ENCODE measurements at places on chromosomes 11 and 22.

DNA sequence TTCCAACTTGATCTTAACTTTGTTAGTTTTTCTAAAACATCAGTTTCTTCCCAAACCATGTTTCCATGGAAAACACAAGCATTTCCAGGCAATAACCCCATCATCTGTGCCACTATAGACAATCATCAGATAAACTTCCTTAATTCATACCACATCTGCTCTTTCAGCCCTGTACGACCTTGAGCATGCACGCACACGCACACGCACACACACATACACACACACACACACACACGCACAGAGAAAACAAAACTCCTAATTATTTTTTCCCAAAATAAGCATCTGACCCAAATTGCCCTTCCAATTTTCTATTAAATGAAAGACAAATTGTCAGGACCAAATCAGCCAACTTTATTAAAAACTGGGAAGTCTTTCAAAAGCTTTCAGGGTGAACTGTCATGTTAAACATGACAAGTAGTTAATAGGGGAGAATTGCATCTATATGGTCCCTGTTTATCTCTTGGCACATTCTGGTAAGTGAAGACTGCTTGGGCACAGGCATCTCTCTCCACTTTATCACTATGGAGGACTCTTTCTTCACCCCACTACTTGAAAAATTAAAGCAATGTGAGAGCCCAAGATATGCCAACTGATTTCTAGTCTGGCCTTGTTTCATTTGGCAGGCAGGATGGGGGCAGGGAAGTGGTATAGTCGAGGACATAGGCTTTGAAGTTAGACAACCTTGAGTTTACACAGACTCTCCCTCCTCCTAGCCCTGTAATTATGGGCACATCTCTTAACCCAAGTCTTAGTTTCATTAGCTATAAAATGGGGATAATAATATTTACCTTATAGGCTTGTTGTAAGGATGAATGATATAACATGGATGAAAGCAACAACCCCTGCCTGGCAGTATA, 15.1 kb downstream of the ADM start:
- DNase-seq = no peak

DNA sequence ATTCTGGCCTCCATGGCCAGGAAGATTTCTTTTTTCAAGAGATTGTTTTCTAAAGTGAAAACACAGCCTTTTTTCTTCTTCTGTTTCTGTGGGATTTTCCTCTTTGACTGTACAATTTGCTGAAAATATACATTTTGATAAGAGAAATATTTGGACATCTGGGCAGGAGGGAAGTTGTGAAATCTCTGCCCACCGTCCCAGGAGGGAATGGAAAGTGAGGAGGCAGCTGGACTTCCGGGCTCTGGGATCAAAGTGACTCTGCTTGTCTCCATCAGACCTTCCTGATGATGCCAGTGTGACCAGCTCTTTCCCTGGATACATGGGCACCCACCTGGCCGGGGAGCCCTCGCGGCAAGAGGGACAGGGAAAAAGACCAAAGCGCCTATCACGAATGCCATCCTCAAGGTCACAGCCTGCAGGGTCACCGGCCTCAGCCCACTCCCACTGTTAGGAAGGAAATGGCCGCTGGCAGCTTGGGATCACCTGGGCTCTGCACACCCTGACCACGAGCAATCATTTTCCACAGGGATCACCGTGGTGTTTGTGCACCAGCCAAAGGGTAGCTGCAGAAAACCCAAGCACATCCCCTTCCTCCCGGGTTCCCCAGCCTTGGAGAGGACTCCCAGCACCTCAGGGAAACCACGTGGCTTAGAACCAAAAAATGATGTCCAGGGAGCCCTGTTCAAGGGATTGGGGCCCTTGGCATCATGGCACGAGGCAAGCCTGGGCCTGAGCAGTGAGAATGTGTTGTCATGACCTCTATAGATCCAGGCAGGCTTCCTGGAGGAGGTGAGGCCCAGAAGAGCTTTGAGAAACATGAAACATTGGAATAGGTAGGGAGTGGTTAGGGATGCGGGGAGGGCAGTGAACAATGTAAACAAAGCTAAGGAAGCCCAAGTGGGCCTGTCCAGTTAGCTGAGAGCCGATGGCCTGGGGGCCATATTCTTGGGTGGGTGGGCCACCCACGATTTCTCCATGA, 29.1 kb upstream of the CCND1 start:
- no peak for DNase-seq

DNA sequence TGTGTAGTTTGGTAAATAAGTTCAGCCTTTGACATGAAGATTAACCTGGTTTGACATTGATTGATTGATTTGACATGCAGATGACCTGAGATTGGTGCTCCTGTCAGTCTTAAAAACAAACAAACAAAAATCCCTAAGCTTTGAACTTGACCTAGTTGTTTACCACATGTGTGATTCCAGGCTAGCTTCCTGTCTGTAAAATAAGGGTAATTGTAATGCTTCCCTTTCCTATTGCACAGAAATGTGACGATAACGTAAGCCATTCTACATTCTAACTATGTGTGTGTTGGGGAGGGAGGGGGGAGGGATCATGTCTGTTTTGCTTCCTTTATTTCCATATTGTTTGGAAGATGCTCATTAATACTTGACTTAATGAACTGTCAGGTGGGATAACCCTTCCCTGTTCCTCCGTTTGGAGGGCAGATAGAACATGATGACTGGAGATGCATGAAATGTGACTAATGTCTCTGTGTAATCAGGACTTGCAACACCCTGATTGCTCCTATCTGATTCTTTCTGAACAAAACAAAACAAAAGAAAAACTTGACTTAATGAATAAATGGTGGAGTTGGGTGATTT, 106.1 kb upstream of the CLMP start:
- no peak for DNase-seq

DNA sequence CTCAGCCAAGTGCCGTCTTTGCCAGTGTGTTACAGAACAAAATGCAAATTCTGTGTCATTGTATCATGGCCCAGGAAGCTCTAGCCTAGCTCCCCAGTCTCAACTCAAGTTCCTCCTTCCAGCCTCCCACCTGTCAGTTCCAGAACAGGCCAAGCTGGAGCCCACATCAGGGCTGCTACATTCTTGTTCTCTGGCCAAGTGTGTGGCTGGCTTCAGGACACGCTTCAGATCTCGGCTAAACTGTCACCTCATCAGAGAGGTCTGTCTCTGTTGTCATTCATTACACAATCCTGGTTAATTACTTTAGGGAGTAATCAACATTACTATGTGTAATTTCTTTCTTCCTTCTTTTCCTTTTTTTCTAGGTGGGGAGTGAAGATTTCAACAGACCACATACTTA, 347.0 kb upstream of the SYN3 start:
- no peak for DNase-seq

GRCh38 chr22:46970411-46971098, 208.1 kb downstream of the TBC1D22A start:
- DNase-seq = no peak

DNA sequence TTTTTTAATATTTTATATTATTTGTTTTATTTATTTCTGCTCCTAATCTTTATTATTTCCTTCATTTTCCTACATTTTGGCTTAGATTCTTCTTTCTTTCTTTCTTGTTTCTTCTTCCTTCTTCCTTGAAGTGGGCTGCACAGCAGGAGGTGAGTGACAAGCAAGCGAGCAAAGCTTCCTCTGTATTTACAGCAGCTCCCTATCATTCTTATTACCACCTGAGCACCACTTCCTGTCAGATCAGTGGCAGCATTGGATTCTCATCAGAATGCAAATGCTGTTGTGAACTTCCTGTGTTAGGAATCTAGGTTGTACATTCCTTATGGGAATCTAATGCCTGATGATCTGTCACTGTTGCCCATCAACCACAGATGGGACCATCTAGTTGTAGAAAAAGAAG, 784.9 kb upstream of the LUZP2 start:
- no peak for DNase-seq

DNA sequence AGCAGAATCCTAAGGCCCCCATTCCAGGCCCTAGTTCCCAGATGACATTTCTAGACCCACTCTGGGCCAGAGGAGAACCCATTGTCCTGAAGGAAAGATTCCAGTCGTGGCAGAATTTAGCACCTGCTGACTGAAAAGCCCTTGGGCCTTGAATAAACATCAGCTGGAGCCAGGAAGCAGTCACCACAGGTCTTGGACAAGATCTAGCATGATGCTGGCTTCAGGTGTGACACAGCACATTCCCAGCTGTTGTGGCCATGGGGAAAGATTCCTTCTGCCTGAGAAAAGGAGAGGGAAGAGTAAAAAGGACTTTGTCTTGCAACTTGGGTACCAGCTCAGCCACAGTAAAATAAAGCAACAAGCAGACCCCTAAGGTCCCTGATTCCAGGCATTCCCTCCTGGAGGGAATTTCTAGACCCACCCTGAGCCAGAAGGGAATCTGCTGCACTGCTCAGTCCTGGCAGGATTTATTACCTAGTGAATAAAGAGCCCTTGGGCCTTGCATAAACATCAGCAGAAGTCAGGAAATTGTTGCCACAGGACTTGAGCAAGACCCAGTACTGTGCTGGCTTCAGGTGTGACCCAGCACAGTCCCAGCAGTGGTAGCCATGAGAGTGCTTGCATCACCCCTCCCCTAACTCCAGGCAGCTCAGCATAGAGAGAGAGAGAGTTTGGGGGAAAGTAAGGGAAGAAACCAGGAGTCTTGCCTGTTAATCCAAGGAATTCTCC, 42.5 kb upstream of the PAMR1 start:
- no peak for DNase-seq

DNA sequence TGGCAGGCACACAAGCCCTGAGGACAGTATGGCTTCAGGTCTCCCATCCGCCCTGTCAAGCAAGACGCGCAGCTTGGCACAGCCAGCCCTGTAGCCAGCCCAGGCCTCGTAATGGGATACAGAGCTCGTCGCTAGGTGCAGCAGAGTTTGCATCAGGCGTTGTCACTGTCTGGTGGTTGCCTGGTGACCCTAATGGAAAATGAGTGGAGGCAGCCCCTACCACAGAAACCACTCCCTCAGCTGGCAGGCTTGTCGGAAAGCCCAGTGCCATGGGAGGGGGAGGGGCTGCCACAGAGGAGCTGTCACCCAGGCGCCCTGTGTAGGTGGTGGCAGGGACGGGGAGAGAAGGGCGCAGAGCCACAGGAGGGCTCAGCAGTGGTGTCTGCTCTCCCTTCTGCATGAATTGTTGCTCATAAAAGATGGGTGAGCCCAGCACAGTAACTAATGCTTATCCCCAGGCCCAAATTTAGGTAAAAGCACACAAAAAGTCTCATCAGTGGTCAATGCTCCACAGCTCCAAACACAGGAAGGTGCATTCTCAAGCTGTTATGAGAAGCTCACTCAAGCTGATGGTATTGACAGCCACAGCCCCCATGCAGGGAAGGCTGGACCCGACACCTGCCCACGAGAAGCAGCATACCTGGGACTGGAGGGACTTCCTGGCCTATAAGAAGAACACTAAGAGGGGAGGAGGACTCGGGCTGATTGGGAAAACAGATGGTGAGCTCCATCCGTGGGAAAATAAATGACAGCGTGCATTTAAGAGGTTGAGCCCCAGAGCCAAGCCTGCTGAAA, 164.6 kb downstream of the ETS1 start:
- DNase-seq = peak; percentile 91

GRCh38 chr11:27698872-27699241, 1.4 kb downstream of the BDNF start:
- peak; percentile 78 for DNase-seq

DNA sequence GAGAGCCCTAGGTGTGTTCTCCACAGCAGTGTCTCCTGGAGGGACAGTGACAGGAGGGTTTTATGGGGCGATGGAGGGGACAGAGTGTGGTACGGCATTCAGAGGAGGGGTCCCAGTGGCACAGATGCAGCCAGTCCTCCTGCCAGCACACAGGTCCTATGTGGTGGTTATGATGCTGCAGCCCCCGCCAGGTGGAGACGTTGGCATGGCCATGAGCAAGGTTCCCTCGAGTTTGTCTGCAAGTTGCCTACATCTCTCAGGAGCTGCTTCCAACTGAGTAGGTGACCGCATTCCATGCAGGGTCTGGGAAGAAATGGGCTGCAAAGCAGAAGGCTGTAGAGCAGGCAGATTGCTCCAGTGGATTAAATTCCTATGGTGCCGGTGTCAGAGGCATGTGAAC, 646.0 kb downstream of the TBC1D22A start:
- DNase-seq = no peak

GRCh38 chr11:118915941-118916841, 9.5 kb downstream of the BCL9L start:
- no peak for DNase-seq

- DNase-seq = no peak
Measured at GRCh38 chr22:25144522-25144921, 55.1 kb upstream of the CRYBB3 start.

DNA sequence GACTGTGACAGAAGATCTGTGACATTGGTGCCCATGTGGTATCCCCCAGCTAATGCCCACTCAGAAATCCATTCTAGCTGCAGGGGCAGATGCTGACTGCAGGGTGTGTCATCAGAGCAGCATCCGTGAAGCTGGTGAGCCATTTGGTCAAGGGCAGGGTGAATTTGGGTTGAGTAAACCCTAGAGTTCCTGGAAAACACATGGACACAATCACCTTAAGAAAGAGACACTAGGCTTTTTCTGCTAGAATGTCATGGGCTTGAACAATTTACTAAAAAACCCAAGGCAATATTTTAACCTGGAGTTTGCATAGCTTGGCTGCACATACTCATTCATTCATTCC, 100.0 kb downstream of the ADAMTS15 start:
- DNase-seq = no peak

DNA sequence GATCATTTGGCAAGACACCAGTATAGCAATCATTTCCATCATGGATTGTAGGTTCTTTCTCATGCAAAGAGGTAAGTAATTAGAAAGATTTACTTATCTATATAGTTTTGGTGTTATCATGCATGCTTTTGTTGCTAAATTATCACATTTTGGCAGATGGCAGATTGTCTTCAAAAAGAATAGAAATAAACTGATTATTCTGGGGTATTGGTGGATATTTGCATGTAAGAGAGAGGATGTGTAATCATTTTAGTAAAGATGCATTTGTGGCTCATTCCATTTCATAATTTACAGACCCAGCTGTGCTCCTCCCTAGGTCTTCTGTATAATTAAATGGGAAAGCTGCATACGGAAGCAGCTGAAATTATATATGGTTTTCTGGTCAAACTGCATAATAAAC, 875.7 kb upstream of the ANO3 start:
- no peak for DNase-seq

GRCh38 chr11:62559204-62559603, 12.6 kb upstream of the AHNAK start:
- no peak for DNase-seq

GRCh38 chr11:66048547-66049323, at the start of gene GAL3ST3:
Gene GAL3ST3, minus strand, starts transcription at chr11:66049161. Its CDS starts 3,746 bp downstream, at chr11:66045415.
- DNase-seq = no peak

DNA sequence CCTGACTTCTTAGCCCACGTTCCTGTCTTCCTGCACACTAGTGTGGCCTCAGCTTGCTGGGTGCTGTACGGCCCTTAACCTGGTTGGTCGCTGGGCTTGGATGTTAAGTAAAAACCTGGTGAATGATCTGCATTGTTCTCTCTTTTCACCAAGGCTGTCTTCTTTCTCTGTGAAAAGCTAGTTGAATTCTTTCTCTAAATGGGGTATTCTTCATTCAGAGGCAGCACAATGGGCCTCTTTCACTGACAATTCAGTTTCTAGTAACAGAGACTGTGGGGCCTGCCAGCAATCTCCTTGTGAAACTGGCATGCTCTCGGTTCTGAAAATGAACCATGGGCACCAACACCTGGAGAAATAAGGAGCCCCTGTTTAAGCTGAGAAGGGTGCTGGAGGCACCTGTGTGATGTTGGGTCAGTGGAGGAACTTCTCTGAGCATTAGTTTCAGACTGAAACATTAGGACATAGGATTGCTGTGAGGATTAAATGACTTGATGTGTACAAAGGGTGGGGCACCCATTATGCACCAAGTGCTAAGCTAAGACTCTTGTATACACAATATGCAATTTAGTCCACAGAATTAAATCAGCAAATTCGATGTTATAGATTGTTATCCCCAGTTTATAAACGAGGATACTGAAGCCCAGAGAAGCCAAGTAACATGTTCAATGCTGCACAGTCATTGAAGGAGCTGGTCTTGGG, 33.1 kb upstream of the ELF5 start:
- DNase-seq = no peak
